Psoas muscle (tissue), 8 donors: ENCODE measurements at places on chromosomes 1 and 21.
A peak's percentile ranks its signal among the peaks of the same experiment; 100 is the strongest.

DNA sequence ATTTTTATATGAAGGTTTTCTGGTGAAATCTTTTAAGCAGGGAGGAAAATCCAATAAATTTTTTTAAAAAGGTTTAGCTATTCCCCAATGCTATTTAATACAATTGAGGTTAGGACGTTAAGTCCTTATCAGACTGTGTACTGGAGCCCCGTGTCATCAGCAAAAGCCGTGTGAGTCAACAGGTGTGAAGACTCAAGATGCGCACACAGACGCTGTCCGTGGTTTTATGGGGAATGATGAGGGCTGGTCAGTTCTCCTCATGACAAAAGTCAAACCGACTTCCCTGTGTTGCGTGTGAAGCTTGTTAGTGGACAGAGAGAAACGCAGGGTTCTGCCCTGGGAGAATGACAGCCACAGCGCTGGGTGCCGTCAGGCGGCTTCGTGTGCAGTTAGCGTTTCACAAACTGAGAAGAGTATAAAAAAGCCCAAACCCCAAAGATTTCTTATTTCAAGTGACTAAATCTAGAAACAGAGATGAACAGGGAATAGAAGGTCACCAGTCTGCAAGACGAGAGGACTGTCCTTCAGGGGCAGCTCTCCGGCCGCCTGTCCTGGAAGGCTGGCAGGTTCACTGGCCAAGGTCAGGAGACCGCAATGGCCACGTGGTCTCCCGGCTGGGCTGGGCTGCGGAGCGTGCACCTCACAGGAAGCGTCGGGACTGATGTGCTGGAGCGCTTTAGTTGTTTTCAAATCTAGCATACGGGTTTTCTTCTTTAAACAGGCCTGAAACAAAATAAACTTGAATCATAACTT, 22.4 kb downstream of the PTTG1IP start:
- DNase-seq: peak; percentile 42

- no peak for DNase-seq
These were observed 27.4 kb downstream of the TNFSF18 start for GRCh38 chr1:173023343-173023742.

- DNase-seq: no peak
These were observed 330.2 kb upstream of the FMN2 start for GRCh38 chr1:239761509-239761908.

DNA sequence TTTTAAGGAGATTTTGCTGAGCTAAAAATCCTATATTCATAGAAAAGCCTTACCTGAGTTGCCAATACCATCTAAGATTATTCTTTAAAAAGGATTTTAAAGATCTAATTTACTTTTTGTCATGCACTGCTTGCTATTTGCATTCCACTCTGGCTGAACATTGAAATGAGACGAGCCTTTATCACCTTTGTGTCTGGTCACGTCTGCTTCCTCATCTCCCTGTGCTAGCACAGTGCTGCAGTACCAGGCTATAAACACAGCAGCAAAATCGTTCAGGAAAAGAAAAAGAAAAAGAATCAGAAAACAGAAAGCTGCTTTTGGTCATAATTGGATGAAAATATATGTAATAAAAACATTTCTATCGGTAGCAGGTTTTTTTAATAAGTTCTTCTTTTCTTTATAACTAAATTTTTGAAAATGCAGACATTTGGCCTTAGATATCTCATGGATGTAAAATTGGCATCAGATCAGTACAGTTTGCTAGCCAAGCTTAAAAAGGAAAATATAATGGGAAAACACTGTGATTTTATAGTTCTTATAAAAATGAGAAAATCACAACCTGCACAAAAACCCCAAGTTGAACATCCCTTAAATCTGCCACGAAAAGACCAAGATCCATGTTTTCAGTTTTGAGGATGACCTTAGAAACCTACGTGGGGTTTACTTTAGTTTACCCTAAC, 735.7 kb upstream of the CXADR start:
- no peak for DNase-seq

- no peak for DNase-seq
These were observed 26.4 kb downstream of the LDLRAP1 start for GRCh38 chr1:25569597-25570396.

- no peak for DNase-seq
These were observed 125.1 kb downstream of the CACNA1E start for GRCh38 chr1:181608386-181608785.

DNA sequence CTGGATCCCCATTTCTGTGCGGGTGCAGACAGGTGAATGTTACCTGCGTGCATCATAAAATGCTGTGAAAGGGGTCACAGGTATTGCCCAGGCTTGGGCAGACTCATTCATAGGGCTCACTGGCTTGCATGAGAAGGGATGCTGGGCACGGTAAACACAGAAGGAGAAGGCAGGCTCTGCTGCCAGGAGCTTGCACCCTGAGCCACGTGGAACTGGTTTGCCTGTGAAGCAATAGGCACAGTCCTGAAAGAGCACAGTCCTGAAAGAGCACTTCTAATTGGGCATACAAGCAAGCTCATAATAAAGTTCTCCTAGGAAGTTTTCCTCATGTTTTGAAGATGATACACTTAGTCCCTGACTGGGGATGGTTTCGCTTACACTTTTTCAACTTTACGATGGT, 40.9 kb downstream of the GALNT2 start:
- no peak for DNase-seq

GRCh38 chr1:41842993-41843755, 75.5 kb downstream of the HIVEP3 start:
- no peak for DNase-seq

- DNase-seq: no peak
These were observed 333.6 kb downstream of the NPHP4 start for GRCh38 chr1:5658340-5659316.

DNA sequence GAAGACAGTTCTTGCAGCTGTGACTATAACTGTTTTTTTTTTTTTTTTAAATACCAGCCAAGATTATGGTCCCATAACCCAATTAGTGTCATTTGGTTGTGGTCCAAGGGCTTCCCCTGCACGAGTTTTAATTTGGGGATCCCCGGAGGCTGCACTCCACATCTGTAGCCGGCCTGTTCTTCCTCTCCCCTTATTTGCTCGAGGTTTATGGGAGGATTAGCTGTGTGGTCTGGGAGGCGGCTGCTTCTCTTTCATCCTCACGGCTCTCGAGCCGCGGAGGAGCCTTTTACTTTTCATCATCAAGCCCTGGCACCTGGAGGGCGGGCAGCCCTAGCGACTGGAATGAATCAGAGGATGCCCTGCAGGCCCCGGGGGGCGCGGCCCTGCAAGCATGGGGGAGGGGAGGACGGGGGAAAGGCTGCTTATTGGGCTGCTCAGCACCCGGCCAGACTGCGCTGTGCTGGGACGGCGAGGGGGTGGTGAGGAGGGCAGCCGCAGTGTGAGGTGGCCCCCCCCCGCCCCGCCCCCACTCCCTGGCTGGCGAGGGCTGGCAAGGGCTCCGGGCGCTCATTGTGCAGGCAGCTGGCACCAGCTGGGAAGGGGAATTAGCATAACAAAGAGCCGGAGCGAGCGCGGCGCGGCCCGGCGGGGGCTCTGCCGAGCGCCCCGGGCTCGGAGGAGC, 18.5 kb downstream of the SERTAD4 start:
- no peak for DNase-seq

- no peak for DNase-seq
These were observed 7.5 kb downstream of the KIF1B start for GRCh38 chr1:10217748-10218441.

GRCh38 chr1:187338762-187339412, 510.1 kb downstream of the PLA2G4A start:
- DNase-seq: no peak

GRCh38 chr1:225461533-225462428, 33.9 kb upstream of the LBR start:
- peak; percentile 56 for DNase-seq
